Right kidney (tissue), 9 donors: ENCODE measurements at places on chromosomes 4 and X.

- no peak for DNase-seq
Observed at GRCh38 chr4:36303426-36304137, 22.2 kb downstream of the DTHD1 start.

DNA sequence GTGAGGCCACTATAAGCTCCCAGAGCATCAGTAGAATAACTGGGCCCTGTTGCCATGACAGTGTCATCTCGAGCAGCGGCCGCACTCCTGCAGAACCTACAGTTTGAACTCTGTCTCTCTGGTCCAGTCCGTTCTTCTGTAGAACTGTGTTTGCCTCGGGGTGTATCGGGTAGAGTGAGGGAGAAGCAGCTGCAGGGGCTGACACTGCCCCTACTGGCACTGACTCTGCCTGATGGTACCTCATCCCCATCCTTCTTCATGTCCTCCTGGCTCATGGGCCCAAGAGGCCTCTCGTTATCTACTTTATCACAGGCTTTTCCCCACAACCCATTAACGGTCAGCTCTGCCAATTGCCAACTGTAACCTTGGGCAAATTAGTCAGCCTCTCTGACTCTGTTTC is 96.5 kb downstream of the NPNT start:
- no peak for DNase-seq

DNA sequence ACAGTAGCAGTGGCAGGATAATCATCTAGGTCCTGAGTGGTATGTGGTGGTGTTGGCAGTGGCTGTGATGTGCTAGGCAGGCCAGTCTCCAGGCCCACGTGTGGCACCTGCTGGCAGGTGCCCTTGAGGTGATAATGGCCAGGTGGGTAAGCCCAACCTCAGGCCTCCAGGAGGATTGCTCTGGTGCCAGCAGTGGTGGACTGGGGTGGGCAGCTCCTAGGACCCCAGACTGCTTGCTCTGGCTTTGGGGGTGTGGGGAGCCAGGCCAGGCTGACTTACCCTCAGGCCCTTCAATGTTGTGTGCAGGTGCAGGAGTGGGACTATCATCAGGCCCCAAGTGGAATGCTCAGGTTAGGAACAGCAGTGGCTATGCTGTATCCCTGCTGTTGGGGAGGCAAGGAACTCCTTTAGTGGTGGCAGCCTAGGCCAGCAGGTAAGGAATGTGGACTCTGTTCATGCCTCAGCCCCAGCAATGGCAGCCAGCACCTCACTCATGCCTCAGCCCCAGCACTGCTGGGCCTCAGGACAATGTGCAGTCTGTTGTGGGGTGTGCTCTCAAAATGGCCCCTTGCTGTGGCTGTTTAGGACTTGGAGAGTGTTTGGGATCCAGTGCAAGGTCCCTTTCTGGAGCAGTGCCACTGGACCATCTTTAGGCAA is 24.3 kb downstream of the SERPINA7 start:
- no peak for DNase-seq

- no peak for DNase-seq
Observed at GRCh38 chrX:136856551-136856950, 24.0 kb downstream of the RBMX start.

GRCh38 chr4:128371001-128371777 is 83.6 kb upstream of the PGRMC2 start:
- no peak for DNase-seq

GRCh38 chr4:173379929-173380328 is 9.2 kb downstream of the SAP30 start:
- DNase-seq = no peak

DNA sequence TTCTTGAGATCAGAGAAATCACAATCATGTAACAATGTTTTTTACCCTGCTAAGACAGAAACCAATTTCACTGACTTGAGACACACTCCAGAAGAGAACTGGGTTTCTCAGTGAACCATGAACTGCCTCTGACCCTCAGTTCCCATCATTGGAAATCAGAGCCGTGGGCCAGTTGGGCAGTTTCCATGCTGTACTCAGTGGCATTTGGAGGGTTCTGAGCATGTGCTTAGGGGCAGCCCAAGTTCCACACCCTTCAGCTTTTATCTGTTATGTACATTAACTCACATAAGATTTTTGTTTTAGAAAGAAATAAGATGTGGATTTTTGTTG is 77.9 kb downstream of the BTC start:
- no peak for DNase-seq

DNA sequence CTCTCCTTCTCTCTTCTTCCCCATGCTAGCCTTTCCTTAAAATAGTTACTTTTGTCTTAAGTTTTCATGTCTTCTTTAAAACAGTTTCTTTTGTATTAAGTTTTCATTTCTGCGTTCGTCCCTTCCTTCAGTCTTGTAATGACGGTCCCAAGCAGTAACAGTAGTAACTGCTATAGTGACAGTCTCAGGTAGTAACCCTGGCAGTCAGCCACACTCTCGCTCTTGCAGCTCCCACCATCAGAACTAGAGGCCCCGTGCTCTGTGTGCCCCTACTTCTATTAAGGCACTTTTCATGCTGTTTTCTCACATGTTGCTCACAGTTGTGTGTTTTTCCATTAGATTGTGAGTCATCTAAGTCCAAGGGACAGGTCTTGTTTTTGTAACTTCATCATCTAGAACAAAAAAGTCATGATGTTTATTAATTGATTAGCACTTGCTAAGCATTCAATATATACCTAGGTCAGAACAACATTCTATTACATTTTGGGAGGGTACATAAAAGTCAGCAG is 49.3 kb downstream of the C4orf33 start:
- no peak for DNase-seq

GRCh38 chr4:74640111-74640903 is 154.0 kb downstream of the BTC start:
- DNase-seq = no peak

DNA sequence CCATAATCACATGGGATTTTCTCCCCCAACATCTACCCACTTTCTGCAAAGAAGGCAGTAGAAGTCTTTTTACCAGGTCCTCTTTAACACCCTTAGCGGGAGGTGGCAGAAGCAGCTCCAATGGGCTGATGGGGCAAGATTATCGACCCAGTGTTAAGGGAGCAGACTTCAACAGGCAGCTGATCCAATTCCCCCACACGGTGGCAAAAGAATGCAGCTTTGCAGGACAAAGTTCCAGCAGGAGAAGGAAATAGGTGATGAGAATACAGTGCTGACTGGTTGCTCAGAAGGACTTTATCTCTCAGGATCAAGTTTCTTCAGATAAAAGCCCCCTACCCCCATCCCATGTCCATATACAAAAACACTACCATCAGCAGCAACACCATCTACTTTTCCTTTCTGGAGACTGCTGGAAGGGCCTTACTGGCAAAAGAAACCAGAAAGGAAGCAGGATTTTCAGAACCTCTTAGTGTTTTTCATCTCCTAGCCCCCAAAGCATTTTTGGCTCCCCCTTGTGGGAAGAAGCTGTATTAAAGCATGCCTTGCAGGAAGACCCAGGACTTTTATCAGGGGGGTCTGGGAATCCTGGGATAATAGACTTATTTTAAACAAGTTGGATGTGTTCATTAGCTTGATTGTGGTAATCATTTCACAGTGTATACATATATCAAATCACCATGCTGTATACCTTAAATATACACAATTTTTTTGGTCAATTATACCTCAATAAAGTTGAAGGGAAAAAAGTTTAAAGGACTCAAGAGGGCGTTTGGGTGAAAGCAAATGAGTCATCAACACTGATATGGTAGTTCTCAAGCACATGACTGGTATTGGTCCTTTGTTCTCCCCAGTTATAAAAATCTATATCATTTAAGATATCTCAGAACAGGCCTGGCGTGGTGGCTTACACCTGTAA is 146.4 kb downstream of the GPC3 start:
- DNase-seq = peak; percentile 13

DNA sequence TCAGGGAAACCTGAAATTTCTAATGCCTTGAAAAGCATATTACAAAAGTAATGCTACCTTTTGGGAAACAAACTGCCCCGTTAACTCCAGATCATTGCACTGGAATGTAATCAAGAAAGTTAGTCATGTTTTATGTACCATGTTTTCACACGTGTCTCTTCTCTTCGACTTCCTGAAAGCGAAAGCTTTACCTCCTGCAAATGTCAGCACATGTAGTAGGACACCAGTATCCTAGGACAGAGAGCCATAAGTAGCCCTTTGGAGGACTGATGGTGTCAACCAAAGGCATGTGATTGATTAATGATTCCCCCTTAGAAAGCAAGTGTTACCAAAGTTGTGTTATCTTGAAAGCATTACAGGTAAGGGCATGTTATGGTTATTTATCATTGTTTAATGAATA is 8.8 kb upstream of the MND1 start:
- no peak for DNase-seq

- no peak for DNase-seq
Observed at GRCh38 chr4:67122029-67122428, 423.3 kb downstream of the CENPC start.

- no peak for DNase-seq
Observed at GRCh38 chrX:38954520-38954919, 153.3 kb downstream of the MID1IP1 start.

GRCh38 chr4:11182586-11183355 is 245.9 kb downstream of the HS3ST1 start:
- no peak for DNase-seq

GRCh38 chr4:150976478-150977118 is 38.5 kb downstream of the LRBA start:
- DNase-seq = no peak

DNA sequence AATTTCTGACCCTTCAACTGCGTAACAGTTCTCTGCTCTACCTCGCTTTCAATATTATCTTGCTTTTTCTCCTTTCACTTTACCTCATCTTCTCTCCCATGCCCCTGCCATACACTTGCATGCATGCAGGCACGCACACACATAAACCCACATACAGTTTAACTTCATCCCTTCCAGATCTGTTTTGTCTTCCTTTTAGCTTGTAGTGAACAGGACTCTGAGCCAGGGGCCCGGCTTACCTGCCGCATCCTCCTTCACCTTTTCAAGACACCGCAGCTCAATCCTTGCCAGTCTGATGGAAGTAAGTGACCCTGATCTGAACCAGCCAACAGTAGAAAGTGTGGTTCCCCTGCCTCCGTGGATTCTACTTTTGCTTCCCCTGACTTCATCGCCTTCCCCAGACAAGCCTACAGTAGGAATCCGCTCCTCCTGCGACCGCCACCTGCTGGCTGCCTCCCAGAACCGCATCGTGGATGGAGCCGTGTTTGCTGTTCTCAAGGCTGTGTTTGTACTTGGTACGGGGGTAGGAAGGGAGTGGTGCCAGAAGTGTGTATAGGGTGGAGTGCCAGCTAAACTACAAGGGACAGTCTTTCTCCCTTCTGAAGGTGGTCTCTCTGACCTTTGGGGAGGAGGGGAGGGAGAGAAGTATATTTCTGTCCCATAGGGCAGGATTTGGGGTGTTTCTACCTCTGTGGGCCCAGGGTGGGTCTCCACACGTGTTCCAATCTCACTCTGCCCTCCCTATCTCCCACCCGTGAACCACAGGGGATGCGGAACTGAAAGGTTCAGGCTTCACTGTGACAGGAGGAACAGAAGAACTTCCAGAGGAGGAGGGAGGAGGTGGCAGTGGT is 10.7 kb downstream of the MED12 start:
- DNase-seq = peak; percentile 39

DNA sequence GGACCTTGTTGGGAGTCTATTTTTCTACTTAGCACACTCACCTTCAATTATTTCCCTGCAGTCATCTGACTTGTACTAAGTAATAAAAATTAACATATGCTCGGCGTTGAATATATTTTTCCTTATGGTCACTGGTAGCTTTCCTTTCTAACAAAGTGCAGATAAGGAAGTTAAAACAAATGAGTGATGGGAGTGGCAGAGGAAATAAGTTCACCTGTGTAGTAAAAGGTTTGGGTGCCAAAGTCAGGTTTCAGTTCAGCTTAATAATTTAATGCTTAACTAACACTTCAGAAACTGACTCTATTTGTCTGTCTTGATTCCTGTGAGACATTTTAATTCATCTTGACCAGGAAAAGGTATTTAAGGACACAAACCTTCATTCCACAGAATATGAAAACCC is 184.4 kb downstream of the PCDH7 start:
- no peak for DNase-seq

- no peak for DNase-seq
Observed at GRCh38 chr4:67712650-67713528, 11.9 kb upstream of the UBA6 start.

- no peak for DNase-seq
Observed at GRCh38 chrX:96861661-96862060, 22.0 kb upstream of the RPA4 start.

GRCh38 chrX:40374486-40374885 is 206.3 kb upstream of the ATP6AP2 start:
- DNase-seq = no peak

GRCh38 chrX:18377796-18378195 is 23.3 kb upstream of the SCML2 start:
- no peak for DNase-seq

DNA sequence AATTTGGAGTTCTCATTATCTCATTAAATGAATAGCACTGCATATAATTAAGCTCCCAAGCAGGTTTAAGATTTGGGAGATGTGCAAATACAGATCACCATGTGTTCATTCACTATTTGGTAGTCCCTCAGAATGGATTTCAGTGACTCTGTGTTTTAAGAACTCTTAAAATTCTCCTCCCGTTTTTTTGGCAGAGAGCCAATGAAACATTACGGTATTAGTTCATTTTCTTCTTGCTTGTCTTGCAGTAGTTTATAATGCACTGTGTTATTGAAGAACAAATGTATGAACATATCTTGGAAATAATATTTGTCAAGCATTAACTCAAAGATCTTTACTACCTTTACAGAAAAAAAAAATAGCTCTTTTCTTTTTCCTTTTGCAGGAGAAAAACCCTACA is 32.7 kb downstream of the KLF3 start:
- no peak for DNase-seq

- DNase-seq = no peak
Observed at GRCh38 chr4:54254915-54255246, 25.8 kb downstream of the PDGFRA start.

DNA sequence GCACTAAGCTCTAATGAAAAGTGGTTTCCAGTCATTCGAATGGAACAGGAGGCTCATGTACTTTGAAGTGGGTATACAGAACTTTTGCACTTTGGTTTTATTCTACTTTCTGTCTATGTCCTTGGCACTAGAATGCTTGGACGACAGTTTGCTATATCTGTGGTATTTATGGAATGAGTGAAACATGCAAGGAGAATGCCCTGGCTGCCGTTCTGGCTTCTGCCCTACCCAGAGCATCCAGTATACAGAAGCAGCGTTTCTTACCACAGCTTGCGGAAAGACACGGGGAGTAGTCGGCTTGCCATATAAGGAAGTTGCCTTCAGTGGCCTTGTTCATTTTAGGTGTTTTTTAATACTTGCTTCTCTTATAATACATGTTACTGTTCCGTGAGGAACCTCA is 98.0 kb downstream of the TBL1X start:
- DNase-seq = no peak

GRCh38 chrX:130556951-130557350 is 155.2 kb downstream of the RBMX2 start:
- DNase-seq = no peak

GRCh38 chrX:30637874-30638815 is 15.1 kb upstream of the GK start:
- no peak for DNase-seq

- no peak for DNase-seq
Observed at GRCh38 chr4:132056496-132056895, 1092.6 kb upstream of the PCDH10 start.
